ENCODE measurements at places on chromosomes 11 and 22.

GRCh38 chr11:1878137-1879031 lies 13.3 kb downstream of the PRR33 start:
- DNase-seq = no peak

DNA sequence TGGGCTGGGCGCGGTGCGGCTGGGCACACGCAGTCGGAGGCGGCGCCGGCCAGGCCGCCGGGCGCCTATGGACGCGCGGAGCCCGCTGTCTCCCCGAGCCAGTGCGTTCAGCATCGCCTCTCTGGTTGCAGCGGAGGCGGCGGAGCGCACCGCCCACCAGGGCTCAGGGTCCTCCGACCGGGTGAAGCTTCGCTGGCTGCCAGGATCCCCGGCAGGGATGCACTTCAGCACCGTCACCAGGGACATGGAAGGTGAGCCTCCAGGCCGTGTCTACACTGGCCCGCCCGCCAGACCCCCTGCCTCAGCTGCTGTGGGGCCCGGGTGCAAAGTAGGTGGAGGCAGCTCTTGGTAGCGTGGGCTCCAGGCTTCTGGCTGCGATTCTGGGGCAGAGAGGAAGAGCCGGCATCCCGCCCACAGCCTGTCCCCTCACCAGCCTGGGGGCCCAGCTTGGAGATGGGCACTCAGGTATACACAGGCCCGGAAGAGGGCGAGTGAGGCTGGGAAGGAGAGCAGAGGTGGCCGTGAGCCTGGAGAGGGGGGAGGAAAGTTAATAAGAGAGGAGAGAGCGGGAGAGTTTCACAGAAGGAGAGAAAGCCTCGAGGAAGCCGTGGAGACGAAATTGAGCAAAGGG lies 1.0 kb upstream of the TBX1 start:
- DNase-seq = no peak

GRCh38 chr11:33721426-33721825 lies 14.8 kb downstream of the CD59 start:
- no peak for DNase-seq

GRCh38 chr11:78595436-78596130 lies 20.9 kb upstream of the NARS2 start:
- DNase-seq = no peak

- DNase-seq = no peak
These were observed 50.5 kb downstream of the BDNF start for GRCh38 chr11:27649800-27650199.

GRCh38 chr11:70566768-70567530 lies 168.6 kb downstream of the CTTN start:
- no peak for DNase-seq

DNA sequence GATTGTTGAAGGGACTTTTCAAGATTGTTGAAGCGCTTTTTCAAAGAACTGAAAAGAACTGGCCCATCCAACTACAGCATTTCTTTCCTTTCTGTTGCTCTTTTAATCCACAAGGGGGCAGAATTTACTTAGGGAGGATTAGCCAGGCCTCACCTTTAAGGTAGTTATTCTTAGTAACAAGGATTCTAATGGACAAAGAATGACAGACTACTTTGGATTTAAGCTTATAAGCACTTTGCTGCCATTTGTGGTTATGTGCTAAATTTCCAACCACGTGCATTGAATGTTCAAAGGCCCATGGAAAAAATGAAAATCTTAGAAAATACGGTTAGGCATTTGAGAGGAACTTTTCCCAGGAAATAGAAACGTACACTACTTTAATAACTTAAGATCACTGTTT lies 49.5 kb upstream of the HSPA8 start:
- no peak for DNase-seq

GRCh38 chr11:59551659-59552521 lies 40.6 kb downstream of the OR4D9 start:
- DNase-seq = no peak

- no peak for DNase-seq
These were observed 3.3 kb upstream of the OAF start for GRCh38 chr11:120207512-120207911.

DNA sequence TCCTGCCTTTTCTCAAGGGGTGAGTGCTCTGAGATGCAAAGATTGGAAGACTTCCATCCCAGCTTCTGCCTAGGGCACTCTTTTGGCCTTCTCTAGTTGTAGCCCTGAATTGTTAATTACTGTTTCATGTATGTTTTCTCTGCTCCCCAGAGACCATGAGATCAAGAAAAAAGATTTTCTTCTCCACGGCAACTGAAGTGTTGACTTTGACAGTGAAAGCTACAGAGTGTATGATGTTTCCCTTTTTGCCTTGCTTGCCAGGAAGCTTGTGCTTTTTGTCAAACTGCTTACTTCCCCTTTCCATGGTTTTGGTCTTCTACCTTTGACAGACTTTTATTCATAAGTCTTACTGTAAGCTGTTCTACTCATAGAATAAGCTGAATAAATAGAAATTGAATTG lies 23.3 kb upstream of the EIF3D start:
- no peak for DNase-seq

DNA sequence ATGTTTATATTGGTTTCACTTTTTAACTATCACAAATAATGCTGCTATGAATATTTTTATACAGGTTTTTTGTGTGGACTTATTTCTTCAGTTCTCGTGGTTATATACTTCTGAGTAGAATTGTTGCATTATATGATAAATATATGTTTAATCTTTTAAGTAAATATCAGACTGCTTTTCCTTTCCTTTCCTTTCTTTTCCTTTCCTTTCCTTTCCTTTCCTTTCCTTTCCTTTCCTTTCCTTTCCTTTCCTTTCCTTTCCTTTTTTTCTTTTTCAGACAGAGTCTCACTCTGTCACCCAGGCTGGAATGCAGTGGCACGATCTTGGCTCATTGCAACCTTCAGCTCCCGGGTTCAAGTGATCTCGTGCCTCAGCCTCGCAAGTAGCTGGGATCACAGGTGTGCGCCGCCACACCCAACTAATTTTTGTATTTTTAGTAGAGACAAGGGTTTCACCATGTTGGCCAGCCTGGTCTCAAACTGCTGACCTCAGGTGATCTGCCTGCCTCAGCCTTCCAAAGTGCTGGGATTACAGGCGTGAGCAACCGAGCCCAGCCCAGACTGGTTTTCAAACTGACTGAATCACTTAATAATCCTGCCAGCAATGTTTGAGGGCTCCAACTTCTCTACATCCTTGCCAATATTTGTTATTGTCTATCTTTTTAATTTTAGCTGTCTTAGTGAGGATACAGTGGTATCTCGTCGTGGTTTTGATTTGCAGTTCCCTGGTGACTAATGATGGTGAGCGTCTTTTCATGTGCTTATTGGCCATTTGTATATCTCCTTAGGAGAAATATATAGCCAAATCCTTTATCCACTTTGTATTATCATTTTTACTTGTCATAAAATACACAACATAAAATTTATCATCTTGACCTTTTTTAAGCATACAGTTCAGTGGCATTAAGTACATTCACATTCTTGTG lies 21.9 kb downstream of the HTR3B start:
- no peak for DNase-seq

DNA sequence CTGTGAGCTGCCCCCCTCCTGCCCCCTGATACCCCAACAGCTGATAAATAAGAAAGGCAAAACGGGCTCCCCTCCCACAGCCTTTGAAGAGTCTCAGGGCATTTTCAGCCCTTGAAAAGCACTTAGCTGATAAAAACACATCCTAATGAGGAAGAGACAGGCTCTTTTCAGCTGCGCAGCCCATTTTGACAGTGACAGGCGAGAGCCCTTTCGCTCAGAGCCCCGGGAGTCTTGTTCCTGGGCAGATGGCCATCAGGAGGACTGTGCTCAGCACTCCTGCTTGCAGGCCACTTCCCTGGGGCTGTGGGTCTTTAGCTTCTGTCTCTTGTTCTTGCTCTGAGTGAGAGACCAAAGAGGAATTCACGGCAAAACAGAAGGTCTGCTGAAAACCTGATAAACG lies 757.2 kb downstream of the BRD1 start:
- DNase-seq = no peak

GRCh38 chr11:26556582-26556981 lies 15.5 kb downstream of the MUC15 start:
- DNase-seq = no peak

DNA sequence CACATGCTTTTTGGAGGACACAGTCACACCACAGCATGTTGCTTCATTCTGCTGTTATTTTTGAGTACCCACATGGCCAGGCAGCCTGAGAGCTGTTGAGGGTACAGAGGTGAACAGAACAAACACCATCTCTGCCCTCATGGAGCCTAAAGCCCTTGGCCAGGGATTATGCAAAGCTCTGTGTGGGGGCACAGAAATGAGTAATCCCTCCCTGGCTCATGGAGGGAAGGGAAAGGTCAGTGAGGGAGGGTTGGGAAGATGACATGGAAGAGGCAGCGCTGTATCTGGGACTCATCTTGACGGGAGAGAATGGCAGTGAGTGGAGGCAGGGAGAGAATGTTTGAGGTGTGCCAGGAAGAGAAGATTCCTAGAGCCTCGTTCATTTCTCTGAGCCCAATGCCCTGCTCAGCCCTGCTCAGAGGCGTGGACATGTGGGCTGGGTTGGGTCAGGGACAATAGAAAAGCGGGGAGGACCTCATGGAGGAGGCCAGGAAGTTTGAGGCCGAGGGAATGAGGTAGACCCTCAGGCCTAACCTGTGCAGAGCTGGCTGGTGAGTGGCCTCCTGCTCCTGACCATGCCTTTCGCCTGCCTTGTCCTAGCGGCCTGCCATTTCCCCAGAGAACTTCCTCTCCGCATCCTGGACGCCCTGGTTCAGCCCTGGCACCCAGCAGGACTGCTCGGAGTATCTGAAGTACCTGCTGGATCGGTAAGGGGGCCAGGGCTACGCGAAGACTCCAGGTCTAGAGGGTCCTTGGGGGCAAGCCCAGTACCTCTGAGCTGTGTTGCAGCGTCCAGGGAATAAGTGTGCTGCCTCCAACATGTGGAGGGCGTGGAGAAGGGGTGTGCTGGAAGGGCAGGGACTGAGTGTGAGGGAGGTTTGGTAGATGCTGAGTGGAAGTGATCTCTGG lies 19.8 kb downstream of the USP35 start:
- no peak for DNase-seq

DNA sequence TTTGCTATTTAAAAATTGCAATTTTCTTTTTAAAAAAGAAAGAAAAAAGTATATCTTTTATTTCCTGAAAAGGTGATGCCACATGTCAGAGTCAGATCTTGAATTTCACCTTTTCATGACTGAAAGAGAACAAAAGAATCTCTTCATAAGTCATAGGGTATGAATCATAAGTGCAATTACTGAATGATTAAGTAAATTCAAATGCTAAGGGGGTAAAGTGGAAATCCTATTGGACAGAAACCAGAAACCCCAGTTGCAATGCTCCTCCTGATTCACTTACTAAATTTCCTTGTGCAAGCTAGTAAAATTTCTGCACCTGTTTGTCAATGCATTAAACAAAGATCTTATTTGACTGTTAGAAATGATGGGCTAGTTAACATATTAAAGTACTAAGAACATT lies 8.2 kb upstream of the PRRG4 start:
- no peak for DNase-seq

GRCh38 chr11:17063171-17064002 lies 14.1 kb downstream of the RPS13 start:
- DNase-seq = peak; percentile 62

- no peak for DNase-seq
These were observed 18.5 kb upstream of the TMEM184B start for GRCh38 chr22:38291201-38291777.

GRCh38 chr11:33540427-33540826 lies 160.2 kb downstream of the C11orf91 start:
- no peak for DNase-seq

- DNase-seq = no peak
These were observed 134.8 kb downstream of the TRPC6 start for GRCh38 chr11:101448881-101449442.

DNA sequence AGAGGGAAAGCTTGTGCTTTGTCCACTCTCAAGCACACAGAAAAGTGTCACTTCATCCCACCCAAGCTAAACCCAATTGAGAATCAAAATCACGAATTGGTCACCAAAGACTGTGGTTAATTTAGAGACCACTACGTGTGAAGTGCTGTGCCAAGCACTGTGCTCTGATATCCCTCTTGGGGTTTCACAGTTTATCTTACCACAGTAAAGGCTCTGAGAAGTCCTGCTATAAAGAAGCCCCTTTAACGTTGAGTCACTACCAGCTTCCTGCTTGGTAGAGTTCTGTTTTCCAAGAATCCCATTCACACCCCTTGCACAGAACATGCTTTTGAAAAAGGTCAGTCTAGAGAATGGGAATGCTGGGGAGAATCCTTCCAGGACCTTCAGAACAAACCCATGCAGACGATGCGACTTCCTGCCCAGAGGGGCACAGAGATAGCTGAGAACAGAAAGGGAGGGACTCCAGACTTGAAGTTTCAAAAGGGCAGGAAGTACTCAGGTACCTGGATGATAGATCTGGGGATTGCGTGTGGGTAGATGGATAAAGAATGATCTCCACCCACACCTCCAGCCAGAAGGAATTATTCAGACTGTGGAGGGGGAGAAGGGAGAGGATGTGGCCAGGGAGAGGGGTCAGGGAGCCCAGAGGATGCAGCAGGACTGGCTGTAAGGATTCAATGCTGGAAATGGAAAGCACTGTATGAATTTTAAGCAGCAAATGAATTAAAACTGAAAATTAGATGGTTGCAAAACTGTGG lies 18.1 kb upstream of the TSPAN18 start:
- DNase-seq = no peak

- no peak for DNase-seq
These were observed 28.5 kb downstream of the COPB1 start for GRCh38 chr11:14471127-14471526.

DNA sequence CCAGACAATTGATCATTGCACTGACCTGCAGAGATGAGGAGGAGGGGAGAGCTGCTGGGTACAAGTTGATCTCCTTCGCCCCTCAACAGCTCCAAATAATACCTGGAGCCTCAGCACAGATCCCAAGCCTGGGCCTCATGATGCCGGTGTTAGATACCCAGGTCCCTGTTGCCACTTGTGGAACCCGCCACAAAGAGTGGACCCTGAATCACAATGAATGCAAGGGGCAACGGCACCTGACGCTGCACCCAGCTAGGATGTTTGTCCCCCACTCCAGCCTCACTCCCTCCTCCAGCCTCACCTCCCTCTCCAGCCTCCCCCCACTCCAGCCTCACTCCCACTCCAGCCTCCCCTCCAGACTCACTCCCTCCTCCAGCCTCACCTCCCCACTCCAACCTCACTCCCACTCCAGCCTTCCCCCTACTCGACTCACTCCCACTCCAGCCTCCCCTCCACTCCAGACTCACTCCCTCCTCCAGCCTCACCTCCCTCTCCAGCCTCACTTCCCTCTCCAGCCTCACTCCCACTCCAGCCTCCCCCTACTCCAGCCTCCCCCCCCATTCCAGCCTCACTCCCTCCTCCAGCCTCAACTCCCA lies 879.0 kb downstream of the BRD1 start:
- no peak for DNase-seq

DNA sequence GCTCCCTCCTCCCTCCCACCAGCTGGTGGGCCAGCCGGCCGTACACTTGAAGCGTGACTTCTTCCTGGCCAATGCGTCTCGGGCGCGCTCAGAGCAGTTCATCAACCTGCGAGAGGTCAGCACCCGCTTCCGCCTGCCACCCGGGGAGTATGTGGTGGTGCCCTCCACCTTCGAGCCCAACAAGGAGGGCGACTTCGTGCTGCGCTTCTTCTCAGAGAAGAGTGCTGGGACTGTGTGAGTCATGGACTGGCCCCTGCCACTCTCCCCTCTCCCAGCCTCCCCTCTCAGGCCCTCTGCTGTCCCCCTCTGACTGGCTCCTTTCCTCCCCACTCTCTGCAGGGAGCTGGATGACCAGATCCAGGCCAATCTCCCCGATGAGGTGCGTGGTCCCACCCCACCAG lies 24.7 kb downstream of the CAPN1 start:
- DNase-seq = no peak

All from activated naive CD4-positive, alpha-beta T cell treated with Interleukin-2 at 50 U/mL for 16 hours (primary cell).